ENCODE measurements at places on chromosomes 3 and 15. TPM values are rescaled to one million over a fixed set of nuclear protein-coding genes. Genes with fewer than 3 reads are reported as not detected.

CASR gene
- not detected for total RNA-seq

MYRIP gene
- total RNA-seq: 0.99 TPM

IGDCC3 gene
- 0.69 TPM for total RNA-seq

MYO1E gene
- 58.8 TPM for total RNA-seq

LTK gene
- 0.69 TPM for total RNA-seq

CCR5 gene
- 0.10 TPM for total RNA-seq

ATR gene
- 31.2 TPM for total RNA-seq

MNS1 gene
- total RNA-seq: 4.4 TPM

GP9 gene
- 0.49 TPM for total RNA-seq

Data from skin of body (tissue), 3 donors.